ENCODE measurements at places on chromosomes 5 and 9. TPM values are rescaled to one million over a fixed set of nuclear protein-coding genes. Genes with fewer than 3 reads are reported as not detected.

The CNTNAP3B gene
- 0.24 TPM for total RNA-seq

The PAX5 gene
- not detected for total RNA-seq

The NREP gene
- not detected for total RNA-seq

- peak; percentile 53 for DNase-seq
- no peaks in the 10 kb centered on the region for H3K27me3 ChIP-seq
- H3K27ac ChIP-seq = no peak overlapping the region
- no peak overlapping the region for H3K4me3 ChIP-seq
Measured at GRCh38 chr5:61290791-61291210, 41.3 kb upstream of the ZSWIM6 start.

DNA sequence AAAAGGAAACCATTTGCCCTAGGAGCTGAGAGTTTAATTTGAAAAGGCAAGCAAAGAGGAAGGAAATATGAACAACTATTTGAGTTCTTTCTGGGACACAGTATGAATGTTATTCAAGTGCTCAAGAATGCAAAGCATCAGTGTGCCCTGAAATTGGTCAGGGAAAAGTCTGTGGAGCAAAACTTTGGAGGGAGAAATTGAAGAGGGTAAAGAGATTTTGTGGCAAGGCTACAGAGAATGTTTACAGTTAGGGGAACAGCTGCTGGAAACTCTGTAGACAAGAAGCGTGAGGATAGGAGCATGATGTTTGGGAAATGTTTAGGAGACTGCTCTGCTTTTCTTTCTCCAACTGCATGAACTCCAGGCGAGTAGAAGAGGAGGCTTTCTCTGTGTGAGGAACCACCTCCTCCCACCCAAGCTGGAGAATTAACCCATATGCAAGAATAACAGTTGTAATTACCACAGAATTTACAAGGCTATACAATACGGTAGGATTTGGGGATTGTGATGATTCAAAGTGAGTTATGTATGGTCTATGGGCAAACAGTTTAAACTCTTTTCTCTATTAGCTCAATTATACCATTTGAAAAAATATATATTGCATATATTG lies 75.4 kb upstream of the IL7R start:
- no peak for DNase-seq
- H3K4me3 ChIP-seq = no peak overlapping the region
- H3K36me3 ChIP-seq = no peaks in the 10 kb centered on the region
- H3K4me1 ChIP-seq = no peaks in the 10 kb centered on the region

DNA sequence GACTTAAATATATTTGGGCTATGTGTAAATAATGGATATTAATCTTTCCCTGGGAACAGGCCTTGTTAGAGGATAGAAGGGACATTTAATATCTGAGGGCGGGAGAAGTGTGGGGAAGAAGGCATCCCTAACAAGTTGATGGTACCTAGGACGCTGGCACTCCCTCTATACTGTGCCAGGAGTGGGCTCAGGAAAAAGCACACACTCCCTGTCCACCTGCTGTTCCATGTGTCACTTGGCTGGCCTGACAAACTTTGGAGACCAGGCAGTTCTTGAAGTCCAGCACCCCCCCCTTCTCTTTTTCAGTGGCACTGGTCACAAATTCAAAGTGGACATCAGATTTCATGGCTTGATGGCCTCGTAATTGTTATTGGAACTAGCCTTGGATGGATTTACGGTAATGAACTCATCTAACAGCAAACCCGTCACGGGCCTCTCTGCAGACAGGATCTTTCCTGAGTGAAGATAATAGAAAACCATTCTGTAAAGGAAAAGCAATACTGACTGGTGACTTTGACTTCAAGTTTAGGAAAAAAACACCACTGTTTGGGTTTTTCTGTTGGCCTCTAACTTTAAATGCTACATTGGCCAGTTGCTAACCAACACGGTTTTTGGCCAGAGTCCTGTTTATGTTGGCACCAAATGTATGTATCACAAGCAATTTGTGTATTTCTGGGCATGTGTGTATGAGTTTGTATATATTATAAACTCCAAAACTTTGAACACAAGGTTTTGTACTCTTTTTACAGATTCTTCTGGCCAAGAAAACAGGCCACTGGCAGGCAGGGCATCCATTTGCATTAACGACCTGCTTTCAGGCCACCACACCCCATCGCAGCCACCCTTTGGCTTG lies 552.6 kb downstream of the CCDC171 start:
- no peak overlapping the region for H3K27ac ChIP-seq
- no peaks in the 10 kb centered on the region for H3K27me3 ChIP-seq
- no peaks in the 10 kb centered on the region for H3K36me3 ChIP-seq
- no peak for DNase-seq
- no peak overlapping the region for H3K4me3 ChIP-seq

GRCh38 chr9:5511935-5512580 lies 1.7 kb downstream of the PDCD1LG2 start:
- H3K4me1 ChIP-seq = peaks cover 46% of the 10 kb centered on the region
- peak overlapping the region; percentile 53 for H3K4me3 ChIP-seq
- DNase-seq = no peak
- peak overlapping the region; percentile 90 for H3K27ac ChIP-seq
- no peaks in the 10 kb centered on the region for H3K27me3 ChIP-seq

GRCh38 chr9:122949696-122950095 lies 8.9 kb downstream of the RABGAP1 start:
- peaks cover 20% of the 10 kb centered on the region for H3K36me3 ChIP-seq
- peaks cover 45% of the 10 kb centered on the region for H3K4me1 ChIP-seq
- no peaks in the 10 kb centered on the region for H3K27me3 ChIP-seq
- DNase-seq = no peak

DNA sequence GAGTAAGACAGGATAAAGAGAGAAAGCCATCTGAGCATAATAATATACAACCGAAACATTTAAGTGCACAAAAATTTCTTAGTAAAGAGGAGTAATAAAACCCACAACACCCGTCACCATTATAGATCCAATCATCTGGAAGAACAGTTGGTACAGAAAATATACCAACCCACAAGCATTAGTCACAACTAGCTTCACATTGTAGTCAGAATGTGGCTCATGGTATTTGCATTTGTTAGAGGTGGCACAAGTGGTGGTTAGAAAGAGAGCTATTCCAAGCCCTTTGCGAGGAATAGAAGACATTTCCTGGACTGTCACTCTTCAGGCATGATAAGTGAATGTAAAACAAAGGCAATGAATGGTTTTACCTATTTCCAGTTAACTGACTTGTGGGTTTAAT lies 677.5 kb upstream of the ST8SIA4 start:
- no peak overlapping the region for H3K27ac ChIP-seq
- H3K4me1 ChIP-seq = no peaks in the 10 kb centered on the region
- no peaks in the 10 kb centered on the region for H3K27me3 ChIP-seq
- no peaks in the 10 kb centered on the region for H3K36me3 ChIP-seq
- no peak for DNase-seq

- H3K27ac ChIP-seq = peak overlapping the region; percentile 46
- no peaks in the 10 kb centered on the region for H3K27me3 ChIP-seq
- no peak overlapping the region for H3K4me3 ChIP-seq
- no peaks in the 10 kb centered on the region for H3K36me3 ChIP-seq
- no peak for DNase-seq
Measured at GRCh38 chr5:10599862-10600284, 36.0 kb downstream of the ANKRD33B start.
